ENCODE measurements at places on chromosomes 5 and 9. TPM values are rescaled to one million over a fixed set of nuclear protein-coding genes. Genes with fewer than 3 reads are reported as not detected.

PCDHB7 gene
- not detected for total RNA-seq

SH3RF2 gene
- total RNA-seq = 0.46 TPM

GRCh38 chr5:1265026-1265425, 29.8 kb downstream of the TERT start:
- H3K36me3 ChIP-seq = no peaks in the 10 kb centered on the region
- H3K4me3 ChIP-seq = no peak overlapping the region
- no peak for DNase-seq
- H3K4me1 ChIP-seq = no peaks in the 10 kb centered on the region
- H3K27me3 ChIP-seq = peaks cover 16% of the 10 kb centered on the region

DNA sequence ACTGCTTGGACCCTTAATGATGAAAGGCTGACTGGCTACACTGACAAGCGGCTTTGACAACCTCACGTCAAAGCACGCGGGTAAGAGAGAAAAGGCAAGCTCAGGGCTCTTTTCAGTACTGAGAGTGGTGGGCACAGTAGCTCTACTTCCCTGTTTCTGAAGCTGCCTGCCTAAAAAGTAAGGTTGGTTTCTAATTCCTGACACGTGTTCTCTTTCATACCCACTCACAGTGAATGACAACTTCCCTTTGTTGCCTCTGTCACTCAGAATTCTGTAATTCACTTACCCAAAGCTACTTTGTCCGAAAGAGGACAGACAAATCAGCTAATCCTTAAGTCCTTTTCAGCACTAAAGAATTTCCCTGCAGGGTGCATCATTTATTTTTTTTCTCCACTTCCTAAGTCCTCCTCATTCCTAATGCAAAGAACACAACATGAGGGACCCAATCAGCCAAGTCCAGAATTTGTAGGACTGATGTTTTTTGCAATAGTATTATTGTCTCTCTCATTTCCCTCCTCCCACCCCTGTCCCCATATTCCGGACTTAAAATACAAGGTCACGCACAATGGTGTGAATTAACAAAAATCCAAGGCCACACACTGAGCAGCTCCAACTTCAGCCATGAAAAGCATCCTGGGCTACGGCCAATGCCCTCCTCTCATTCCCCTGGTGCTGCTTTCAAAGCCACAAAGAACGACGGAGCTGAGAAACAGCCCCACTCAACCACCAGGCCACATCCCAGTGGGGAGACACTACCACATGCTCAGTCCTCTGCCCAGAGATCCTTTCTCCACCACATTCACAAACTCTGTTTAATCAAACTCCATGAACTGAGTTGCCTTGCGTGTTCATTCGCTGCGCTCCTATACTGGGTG, 221.0 kb downstream of the TSSK1B start:
- no peaks in the 10 kb centered on the region for H3K4me1 ChIP-seq
- H3K27ac ChIP-seq = no peak overlapping the region
- no peaks in the 10 kb centered on the region for H3K36me3 ChIP-seq
- no peak for DNase-seq
- H3K27me3 ChIP-seq = no peaks in the 10 kb centered on the region

GRCh38 chr9:97954550-97954989, 16.6 kb upstream of the HEMGN start:
- H3K36me3 ChIP-seq = no peaks in the 10 kb centered on the region
- peaks cover 5% of the 10 kb centered on the region for H3K27me3 ChIP-seq
- peak; percentile 56 for DNase-seq
- no peak overlapping the region for H3K4me3 ChIP-seq

DNA sequence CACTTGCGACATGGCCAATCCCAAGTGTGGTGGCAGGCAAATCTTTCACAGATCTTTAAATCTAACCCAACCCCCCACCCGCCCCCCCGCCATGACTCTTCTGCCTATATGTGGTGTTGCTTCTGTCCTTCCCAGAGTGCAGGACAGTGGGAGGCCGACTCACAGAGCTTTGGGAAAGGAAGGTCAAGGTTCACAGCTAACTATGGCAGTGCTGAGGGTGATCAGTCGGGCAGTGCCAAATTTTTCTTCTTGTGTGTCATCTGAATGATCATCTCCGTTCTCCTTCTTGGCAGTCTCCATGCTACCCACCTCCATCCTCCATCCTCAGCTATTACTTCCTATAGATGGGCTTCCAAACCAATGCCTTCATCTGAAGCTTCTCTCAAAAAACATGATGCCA, 129.0 kb upstream of the NFIB start:
- H3K27ac ChIP-seq = no peak overlapping the region
- no peaks in the 10 kb centered on the region for H3K36me3 ChIP-seq
- no peak for DNase-seq
- H3K4me1 ChIP-seq = no peaks in the 10 kb centered on the region

- H3K4me1 ChIP-seq = peaks cover 7% of the 10 kb centered on the region
- no peak overlapping the region for H3K27ac ChIP-seq
- H3K4me3 ChIP-seq = no peak overlapping the region
- H3K36me3 ChIP-seq = no peaks in the 10 kb centered on the region
- no peaks in the 10 kb centered on the region for H3K27me3 ChIP-seq
These were observed 24.7 kb upstream of the RNU6ATAC start for GRCh38 chr9:134189145-134189469.

TMEM174 gene
- not detected for total RNA-seq
